ENCODE measurements at places on chromosomes 11 and 22.

DNA sequence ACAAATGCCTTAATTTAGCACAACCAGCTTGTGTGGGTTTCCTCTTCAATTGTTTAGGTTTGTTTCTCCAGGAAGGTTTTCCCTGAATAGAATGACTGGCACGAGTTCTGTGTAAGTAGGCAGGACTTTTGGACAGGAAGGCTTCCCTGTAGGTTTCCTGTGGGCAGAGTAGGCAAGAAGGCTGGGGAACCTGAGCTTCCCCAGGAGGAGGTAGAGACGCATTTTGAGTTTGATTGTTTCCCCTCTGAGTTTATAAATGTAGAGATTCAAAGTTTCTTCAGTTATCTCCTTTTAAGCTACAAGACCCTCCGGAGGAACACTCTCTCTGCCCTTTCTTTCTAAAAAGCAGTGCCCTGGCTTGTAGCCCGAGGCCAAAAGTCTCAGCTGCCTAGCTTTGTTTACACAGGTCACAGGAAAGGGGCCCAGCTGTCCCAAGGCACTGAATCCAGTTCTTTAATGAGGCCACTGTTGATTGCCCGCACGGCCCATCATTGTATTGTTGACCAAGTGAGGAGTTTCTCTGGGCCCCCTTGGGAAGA, 66.6 kb upstream of the RDX start:
- DNase-seq = no peak

DNA sequence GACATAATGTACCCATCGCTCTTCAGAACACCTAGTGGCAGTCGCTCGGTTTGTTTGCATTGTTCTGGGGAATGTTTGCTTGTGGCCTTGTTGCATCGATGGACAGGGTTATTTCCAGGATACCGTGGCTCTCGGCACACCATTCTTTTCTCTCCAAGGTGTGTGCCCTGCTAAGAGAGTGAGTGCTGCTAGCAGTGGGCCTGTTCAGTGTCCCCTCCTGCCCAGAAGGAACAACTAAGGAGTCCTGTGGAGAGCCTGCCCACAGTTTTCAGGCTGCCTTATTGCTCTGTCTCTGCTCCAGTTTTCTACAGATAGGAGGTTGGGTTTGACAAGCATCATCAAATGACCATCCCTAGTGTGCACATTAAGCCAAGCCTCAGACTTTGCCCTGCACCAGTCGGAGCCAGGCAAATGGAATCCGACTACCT, 1.4 kb downstream of the CRY2 start:
- DNase-seq = no peak

DNA sequence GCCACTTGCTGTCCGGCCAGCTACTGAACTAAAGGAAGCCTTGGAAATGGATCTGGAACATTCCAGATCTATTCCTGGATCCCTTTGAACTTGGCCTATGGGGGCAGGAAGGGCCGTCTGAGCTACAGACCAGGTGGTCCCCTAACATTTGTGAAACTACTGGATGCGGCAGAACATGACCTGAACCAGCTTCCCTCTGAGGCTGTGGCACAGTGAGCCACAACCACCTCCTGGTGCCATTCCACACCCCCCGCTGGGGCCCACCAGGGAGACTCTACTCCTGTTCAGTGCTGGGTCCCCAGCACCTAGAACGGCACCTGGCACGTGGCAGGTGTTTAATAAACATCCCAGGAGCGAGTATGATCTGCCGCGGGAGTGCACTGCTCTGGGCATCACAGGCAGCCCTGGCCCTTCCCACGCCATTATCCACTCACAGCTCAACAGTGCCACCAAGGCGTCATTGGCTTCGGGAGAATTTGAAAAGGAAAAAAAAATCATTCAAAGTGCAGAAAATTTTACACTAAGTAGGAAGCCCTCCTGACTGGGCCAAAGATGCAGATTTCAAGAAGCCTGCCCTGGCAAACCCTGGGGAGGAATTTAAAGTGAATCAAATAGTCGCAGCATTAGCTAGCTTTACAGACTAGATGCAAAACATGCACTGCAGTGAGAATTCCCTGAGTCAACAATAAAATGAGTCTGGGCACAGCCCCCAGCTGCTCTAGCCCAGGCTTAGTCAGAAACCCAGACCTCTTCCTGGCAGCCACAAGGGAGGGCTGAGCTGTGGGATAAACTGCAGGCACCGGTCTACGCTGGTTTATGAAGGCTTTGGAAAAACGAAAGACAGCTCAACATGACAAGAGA, 14.3 kb upstream of the EFCAB6 start:
- no peak for DNase-seq

DNA sequence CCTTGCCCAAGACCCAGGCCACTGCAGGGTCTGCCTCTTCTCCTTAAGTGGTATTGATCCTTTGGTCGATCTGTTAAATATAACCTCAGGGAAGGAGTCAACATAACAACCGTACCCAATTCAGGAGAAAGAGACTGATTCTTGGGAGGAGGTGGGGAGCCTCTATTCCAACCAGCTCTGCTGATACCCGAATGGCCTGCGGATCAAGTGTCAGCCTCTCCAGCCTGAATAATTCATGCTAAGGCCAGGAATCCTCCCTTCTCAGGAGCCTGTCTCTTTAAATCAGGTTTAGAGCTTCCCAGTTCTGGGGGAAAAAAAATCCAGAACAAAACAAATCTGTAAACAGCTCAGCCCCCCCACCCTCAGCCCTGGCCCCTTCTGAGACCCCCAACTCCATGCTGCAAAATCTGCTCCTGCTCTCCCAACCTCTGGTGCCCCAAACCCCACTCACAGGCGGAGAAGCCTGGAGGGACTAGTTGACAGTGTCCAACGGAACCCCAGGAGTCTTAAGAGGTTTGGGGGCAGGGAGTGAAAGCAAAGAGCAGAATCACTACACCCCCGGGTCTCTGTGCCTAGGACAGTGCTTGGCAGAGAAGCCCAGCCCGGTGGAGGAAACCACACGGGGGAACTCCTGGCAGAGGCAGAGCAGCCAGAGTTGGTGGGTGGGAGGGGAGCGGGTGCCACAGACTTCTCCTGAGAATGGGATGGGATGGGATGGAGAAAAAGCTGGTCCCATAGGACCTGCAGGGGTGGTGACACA, 863 bp upstream of the TPBGL start:
- no peak for DNase-seq

DNA sequence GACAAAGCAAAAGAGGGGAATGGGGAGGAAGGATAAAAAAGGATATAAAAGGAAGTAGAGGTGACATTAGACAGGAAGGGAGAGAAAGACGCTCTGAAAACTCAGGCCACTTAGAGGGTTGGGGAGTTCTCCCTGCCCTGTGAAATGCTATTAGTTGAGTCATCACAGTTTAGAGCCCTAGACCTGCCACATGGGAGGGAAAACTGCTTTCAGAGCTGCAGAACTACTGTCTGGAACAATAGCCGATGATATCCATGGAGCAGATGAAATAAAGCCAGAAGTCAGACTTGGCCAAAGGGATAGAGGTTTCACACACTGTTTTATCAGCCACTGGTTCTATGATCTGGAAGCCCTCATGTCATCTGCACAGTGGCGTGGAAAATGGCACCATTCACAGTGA, 157.9 kb downstream of the NCAM1 start:
- DNase-seq = no peak

DNA sequence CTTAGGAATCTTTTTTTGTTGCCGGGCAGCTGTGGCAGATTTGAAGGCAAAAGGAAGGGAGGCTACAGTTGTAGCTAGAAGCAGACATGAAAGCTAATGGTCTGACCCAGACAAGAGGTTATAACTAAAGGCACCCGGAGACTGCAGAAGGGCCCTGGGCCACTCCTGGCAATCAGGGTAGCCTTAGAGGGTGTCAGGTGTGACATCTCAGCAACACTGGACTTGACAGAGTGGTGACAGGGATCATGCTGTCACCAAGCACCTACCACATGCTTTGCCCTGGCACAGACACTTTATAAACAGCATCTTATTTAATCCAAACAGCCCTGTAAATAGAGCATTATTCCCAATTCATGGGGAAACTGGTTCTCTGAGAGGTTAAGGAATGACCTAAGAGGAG, 25.7 kb downstream of the TUB start:
- no peak for DNase-seq

- DNase-seq = no peak
Observed at GRCh38 chr22:36384766-36385481, 2.8 kb downstream of the MYH9 start.

DNA sequence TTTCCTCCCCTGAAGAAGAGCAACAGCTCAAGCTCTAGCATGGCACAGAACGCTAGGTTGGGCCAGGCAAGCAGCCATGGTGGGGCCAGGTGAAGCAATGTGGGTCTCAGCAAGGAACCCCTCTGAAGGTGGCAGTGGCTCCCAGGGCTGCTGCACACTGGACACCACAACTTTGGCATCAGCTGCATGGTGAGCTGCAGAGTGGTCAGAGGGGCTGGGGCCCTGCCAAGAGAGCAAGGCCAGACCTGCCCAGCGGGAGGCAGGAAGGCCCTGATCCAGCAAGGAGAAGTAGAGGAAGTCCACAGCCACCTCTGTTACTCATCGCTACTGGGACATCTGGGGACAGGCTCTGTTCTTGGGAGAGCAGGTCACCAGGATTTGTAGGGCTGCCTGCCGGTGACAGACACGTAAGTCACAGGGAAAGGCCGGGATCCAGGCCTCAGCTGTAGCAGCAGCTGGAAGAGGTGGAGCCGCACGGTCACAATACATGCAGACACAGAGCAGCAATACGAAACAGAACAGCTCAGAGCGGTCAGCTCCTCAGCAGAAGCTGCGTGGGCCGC, 12.4 kb downstream of the CYB561A3 start:
- DNase-seq = no peak

DNA sequence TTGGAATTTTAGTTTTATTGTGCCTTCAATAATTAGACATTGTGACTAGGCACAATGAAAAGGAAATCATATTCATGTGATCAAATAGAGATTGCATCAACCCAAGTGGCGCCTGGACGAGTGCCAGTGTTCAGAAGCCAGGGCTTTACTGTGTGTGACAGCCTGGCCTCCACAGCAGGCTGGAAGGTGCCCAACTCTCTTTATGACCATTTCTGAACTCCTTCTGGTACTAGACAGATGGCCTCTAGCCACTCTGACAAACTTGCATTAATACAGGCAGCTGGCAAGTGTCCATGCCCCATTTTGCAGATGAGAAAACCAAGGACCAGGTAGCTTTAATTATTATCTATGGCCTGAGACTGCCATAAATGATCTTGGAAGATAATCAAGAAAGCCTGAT, 8.3 kb upstream of the POU2AF1 start:
- no peak for DNase-seq

Measured in progenitor cell of endocrine pancreas (in vitro differentiated cells).